Activated CD8-positive, alpha-beta memory T cell treated with anti-CD3 and anti-CD28 coated beads for 1 hour (primary cell): ENCODE measurements at places on chromosomes 7 and 10.

DNA sequence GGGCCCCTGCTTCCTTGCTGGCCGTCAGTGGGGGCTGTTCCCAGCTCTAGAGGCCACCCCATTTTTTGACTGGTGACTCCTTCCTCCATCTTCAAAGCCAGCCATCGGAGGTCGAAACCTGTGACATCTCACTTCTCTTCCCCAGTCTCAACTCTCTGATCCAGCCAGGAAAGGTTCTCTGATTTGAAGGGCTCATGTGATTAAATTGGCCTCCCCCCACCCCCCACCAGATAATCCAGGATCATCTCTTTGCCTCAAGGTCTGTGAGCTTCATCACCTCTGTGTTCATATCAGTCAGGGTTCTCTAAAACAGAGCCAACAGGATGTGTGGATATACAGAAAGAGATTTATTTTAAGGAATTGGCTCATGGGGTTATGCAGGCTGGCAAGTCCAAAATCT, 5.6 kb upstream of the RAMP3 start:
- DNase-seq: no peak

GRCh38 chr10:30188101-30188500, 128.7 kb upstream of the JCAD start:
- no peak for DNase-seq

- no peak for DNase-seq
Observed at GRCh38 chr7:3909128-3909527, 608.1 kb downstream of the SDK1 start.

DNA sequence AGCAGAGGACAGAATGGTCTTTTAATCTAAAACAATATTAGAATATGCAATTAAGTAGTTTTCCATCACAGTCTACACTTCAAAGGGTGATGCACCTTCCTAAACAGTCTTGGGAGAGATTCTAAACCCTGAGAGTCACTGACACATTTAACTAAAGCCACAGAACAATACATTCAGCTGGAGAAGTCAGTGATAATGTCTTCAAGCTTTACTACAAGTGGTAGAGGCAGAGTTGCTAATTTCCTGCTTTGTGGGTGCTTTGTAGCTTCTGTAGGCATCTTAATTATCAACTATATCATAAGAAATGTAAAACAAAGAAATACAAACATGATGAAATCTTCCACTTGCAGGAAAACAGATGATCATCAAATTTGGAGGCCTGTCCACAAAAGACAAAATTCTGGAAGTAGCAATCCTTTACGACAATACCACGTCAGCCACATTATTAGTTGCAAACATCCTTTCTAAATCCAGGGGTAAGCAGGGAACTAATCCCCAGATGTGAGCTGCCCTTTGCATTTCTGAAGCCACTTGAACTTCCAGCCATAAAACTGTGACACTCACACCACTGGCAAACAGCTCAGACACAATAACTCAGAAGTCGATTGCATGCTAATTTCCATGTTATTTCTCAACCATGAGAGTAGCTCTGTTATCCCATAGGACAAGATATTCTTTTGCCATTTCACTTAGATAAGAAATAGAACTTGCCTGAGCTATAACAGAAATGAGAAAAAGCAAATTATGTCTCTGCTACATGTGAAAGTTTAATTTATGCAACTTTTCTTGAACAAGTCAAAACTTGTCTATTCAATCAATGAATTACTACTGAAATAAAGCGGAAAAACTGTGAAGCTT, 212.2 kb downstream of the FAM107B start:
- DNase-seq: no peak

DNA sequence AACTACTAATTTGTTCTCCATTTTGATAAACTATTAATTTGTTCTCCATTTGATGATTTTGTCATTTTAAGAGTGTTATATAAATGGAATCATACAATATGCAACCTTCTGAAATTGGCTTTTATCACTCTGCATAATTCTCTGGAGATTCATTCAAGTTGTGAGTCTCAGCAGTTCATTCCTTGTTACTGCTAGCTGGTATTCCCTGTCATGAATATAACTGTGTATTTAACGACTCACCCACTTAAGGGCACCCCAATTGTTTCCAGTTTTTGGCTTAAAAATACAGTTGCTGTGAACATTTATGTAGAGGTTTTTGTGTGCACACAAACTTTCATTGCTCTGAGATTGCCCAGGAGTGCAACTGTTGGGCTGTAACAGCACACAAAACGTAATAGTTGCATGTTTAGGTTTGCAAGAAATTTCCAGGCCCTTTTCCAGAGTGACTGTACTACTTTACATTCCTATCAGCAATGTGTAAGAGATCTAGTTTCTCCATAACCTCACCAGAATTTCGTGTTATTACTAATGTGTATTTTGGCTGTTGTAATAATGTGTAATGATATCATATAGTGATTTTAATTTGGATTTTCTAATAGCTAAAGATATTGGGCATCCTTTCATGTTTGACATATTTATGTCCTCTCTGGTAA, 153.2 kb upstream of the ADCY1 start:
- no peak for DNase-seq

DNA sequence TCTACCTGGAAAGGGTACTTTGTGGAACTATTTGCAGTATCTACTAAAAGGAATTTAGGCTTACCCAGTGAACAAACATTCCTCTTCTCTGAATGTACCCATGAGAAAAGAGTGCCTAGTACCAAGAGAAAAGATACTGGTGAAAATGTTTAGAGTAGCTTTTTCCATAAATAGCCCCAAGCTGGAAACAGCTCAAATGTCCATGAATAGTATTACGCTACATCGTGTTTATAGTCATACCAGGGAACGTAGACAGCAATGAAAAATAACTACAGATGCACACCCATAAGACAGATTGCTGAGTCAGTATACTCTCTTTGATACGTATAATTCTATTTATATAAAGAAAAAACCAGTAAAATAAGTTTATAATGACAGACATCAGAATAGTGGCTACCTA, 285.9 kb downstream of the KLF6 start:
- DNase-seq: no peak
